Occipital lobe (tissue), 3 donors: ENCODE measurements at places on chromosomes 12 and 14.

- DNase-seq = no peak
Measured at GRCh38 chr12:2013527-2014223, 9.4 kb upstream of the DCP1B start.

DNA sequence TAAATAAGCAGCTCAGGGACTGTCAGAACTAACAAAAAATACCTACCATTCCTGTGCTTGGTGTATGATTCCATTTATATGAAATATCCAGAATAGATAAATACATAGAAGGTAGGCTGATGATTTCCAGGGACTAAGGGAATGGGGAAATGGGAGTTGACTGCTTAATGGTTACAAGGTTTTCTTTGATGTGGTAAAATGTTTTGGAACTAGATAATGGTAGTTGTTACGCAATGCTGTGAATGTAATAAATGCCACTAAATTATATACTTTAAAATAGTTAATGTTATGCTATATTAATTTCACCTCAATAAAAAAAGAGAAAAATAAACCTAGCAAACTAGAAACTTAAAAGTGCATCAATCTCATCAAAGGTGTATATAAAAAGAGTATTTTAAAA is 41.1 kb downstream of the CEP83 start:
- DNase-seq = no peak

DNA sequence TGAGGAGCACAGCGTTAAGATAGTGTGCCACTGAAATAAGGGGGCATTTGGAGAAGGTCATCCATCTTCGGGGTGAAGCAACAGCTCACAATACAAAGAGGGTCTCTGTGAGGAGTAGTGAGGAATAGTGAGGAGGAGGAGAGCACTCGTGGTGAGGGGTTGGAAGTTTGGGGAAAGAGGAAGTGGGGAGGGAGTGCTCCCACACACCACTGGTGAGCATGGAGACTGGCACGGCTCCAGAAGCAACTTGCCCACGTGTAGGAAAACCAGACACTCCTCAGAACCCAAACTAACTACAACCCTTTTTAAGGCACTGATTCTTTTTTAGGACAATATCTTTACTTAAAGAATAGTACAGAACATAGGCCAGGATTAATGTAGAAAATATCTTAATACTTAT is 48.9 kb downstream of the GALNT8 start:
- DNase-seq = no peak

- DNase-seq = no peak
Measured at GRCh38 chr12:130658145-130658911, 57.8 kb downstream of the RIMBP2 start.

DNA sequence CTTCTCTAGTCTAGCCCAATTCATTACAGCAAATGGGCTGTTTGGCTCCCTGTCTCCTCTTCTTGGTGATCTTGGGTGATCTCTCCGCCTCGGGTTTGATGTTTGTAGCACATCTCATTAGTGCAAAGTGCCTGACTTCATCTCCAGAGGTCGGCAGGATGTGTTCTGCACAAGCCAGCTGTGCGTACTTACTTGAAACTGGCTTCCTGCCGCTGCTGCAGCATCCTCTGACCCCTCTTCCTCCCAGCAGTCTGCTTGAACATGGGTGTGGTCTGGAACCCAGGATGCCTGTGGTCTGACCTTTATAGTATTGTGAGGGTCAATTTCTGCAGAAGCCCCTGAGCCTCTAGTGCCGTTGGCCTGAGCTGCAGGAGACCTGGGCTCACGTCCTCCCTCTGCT is 99.2 kb downstream of the BEGAIN start:
- no peak for DNase-seq

DNA sequence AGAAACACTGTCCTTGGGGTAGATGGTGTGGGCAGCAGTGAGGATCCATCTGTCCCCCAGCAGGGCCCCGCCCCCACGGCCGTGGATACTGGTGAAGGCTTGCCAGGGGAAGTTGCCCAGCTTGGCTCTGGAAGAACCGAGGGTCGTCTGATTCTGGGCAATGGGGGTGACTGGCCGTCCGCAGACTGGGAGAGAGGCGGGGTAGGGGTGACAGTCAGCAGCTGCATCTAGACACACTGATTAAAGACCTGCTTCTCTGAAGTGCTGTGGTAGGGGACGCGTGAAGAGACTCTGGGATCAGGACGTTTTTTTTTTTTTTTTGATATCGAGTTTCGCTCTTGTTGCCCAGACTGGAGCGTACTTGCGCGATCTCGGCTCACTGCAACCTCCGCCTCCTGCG is 4.7 kb upstream of the C1R start:
- no peak for DNase-seq

- DNase-seq = no peak
Measured at GRCh38 chr12:23236066-23236780, 611.3 kb downstream of the ETNK1 start.

DNA sequence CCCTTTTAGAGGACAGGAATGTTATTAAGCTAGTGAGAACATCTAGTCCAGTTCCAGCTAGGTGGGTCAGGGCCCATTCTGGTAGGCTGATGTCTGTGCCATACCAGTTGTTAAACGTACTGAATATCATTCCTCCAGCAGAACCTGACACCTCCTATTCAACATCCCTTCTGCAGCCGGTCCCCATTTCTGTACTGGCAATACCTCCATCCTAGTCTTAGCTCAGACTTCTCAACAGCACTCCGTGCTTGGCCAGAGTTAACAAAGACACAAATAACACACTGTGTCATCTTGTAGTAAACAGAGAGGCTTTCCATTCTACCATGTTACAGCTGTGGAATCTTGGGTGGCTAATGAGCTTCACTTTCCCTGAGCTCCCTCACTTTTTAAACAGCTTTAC is 94.3 kb upstream of the PDE3A start:
- DNase-seq = no peak

GRCh38 chr14:88289234-88289633 is 33.8 kb downstream of the KCNK10 start:
- no peak for DNase-seq
